NCI-H460 (cell line): ENCODE measurements at places on chromosomes 1 and 21. TPM values are rescaled to one million over a fixed set of nuclear protein-coding genes. Genes with fewer than 3 reads are reported as not detected.

DNA sequence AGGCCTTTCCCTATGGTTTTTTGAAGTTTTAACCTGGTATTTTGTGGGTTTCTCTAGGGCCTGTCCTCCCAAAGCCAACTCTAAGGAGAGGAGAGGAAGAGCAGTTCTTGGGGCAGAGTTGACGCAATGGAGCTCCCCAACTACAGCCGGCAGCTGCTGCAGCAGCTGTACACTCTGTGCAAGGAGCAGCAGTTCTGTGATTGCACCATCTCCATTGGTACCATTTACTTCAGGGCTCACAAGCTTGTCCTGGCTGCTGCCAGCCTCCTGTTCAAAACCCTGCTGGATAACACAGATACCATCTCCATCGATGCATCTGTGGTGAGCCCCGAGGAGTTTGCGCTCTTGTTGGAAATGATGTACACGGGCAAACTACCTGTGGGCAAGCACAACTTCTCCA is 38.2 kb downstream of the ZBTB40 start:
- DNase-seq: no peak

DNA sequence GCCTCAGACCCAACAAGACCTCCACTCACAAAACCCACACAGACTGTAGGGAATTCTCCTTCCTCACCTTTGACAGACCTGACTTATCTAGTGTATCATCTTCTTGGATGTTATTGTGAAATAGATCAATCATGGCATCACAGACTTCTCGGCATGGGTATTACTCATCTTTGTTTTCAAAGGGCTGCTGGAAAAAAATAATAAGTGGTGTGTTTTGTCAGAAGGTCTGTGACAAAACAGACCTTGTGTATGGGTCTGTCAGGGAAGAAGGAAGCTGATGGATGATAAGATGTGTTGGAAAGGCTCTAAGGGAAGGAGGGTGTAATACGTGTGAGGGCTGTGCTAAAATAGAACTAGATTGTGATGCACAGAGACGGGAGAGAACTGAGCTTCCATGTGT is 13.9 kb upstream of the S100A7 start:
- no peak for DNase-seq

DNA sequence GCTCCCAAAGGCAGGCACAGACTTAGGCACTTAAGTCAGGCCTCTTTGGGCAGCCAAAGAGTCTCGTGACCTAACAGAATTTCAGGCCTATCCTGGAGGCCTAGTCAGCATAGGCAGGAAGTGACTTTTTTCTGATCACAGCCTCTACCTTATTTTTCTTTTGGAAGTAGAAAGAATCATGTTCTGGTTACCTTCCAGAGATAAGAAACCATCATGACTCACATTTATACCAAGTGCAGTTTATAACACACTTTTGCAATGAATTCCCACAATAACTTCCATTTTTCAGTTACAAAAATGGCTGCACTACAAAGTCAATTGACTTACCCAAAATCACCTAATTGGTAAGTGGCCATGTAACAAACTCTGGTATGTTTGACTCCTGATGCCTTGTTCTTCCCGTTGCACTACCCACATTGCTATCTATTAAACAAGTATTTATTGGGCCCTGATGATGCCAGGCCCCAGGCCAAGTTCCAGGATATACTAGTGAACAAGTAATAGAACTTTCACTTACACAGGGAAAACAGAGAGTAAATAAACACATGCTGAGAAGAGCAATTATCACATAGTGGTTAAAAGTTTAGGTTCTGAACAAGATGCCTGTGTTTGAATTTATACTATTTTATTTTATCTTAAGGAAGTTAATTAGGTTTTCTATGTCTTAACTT is 74.3 kb downstream of the SH3GLB1 start:
- no peak for DNase-seq

The FAM163A gene
- 0.12 and 0.17 TPM in 2 replicates for total RNA-seq

The TEX38 gene
- total RNA-seq: not detected in 2 replicates

DNA sequence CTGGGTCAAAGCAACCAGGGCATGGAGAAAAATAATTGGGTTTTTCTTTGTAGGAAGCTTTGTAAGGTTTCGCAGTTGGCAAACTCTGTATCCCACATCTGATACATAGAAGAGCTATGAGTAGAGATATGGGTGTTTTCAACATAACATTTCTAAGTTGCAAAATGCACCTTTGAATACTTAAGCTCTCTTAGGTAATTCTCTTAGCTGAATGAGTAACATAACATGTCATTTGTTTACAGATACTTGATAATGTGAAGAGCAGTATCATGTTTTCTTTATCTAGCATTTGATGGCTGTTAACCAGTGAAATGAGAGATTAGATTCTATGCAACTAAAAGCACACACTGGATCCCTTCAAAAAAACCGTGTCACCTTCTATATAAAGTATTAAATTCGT is 21.6 kb downstream of the RAVER2 start:
- no peak for DNase-seq

DNA sequence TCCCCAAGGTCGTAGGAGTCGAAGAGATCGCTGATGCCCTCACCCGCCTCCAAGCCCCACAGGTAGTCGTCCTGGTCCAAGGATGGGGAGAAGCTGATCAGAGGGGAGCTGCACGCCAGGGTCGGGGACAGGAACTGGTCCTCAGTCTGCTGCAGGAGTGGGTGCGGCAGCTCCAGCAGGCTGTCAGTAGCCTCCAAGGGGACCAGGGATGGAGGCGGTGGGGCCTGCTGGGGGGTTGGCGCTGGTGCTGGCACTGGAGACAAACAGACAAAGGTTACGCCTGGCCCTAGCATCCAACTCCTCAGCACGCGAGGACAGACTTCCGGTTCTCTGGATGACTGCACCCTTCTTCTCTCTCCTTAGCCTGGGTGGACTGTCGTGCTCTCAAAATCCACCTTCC is 21.1 kb downstream of the E2F2 start:
- DNase-seq: no peak

GRCh38 chr1:208272311-208272710 is 28.1 kb upstream of the PLXNA2 start:
- DNase-seq: no peak

- no peak for DNase-seq
These were observed 1182.6 kb downstream of the AMY1C start for GRCh38 chr1:104932030-104932915.

DNA sequence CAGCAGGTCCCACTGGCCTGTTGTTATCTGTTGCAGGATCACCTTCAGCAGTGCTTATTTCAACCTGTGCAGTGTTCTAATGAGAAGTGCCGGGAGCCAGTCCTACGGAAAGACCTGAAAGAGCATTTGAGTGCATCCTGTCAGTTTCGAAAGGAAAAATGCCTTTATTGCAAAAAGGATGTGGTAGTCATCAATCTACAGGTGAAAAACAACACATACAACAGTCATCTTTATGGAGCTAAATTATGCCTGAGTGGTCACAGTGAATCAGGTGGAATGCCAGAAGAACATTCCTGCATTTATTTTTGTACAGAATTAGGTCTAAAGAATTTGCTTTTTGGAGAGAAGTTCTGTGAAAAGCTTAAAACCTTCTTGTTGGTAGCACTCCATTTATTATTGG is 33.2 kb downstream of the TRAF5 start:
- no peak for DNase-seq

DNA sequence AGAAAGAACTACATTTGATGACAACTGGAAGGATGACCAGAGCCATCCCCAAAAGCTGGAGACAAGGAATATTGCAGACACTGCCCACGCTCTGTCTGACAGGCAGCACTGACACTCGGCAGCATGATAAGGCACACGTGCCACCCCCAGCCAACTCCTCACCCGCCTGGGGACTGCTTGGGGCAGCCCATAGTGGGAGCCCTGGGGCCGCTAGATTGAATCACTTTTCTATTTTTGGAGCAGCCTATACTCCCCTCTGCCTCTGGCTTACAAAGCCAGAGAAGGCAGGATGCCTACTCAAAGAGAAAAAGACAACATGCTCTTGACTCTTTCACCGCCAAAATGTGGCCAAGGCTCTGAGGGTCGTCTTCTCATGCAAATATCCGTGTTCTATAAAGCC is 1.3 kb downstream of the SMG5 start:
- no peak for DNase-seq

GRCh38 chr1:76955652-76956051 is 88.4 kb downstream of the ST6GALNAC5 start:
- DNase-seq: no peak

GRCh38 chr21:34916446-34916845 is 132.7 kb downstream of the RUNX1 start:
- no peak for DNase-seq

The ZNF670 gene
- total RNA-seq: 8.0 and 8.1 TPM in 2 replicates

DNA sequence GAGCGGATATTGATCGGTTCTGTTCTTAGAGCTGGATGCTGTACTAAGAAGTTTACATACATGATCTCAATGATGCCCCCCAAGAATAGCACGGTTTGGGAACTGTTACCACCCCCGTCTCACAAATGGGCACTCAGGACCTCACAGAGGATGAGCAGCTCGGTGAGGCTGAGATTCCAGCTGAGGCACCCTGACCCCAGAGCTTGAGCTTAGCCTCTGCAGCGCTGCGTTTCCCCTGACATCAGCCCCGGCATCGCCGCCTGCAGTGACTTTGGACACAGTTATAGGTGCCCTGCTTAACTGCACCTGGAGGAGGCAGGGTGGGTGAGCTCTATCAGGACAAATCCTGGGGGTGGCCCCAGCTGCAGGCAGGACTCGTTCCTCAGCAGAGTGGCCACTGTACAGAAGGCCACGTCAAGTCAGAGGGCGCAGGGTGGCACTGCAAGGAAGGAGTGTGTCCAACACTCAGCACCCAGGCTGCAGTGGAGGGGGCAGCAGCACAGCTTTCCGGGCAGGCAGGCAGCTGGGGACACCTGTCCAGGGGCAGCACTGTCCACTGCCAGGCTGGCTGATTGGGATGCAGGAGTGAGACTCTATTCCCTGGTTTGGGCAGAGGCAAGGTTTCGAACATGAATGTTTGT is 65.8 kb upstream of the ABCG1 start:
- DNase-seq: no peak

DNA sequence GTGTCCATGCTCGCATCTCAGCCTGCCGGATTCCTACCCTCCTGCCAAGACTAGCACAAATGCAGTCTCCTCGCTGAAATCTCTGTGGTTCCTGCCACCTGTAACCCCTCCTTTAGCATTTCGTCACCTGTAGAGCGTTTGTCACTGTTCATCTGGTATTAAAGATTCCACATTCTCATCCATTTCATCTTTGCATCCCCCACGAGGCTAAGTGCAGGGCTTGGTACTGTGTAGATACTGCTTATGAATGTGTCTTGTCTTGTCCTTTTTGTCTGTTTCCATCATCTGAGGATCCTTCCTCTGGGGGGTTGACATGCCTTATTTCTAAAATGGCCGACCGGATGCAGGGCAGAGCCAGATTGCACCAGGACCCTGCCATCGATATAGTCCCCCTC is 53.7 kb upstream of the DNAJC6 start:
- DNase-seq: no peak

DNA sequence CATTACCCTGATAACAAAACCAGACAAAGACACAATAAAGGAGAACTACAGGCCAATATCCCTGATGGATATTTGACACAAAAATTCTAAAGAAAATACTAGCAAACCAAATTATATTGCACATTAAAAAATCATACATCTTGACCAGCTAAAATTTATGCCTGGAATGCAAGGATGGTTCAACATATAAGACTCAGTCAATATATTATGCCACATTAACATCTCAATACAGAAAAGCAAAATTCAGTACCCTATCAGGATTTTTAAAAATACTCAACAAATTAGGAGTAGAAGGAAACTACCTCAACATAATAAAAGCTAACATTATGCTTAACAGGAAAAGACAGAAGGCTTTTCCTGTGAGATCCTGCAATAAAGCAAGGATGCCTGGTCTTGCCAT is 177.1 kb downstream of the MAGI3 start:
- no peak for DNase-seq

GRCh38 chr1:154411525-154411924 is 6.4 kb downstream of the IL6R start:
- DNase-seq: no peak
